ENCODE measurements at places on chromosomes 7 and 10.

GRCh38 chr10:31760674-31761081 lies 168.0 kb downstream of the ARHGAP12 start:
- H3K4me1 ChIP-seq: peaks cover 7% of the 10 kb centered on the region
- no peaks in the 10 kb centered on the region for H3K36me3 ChIP-seq
- no peak for DNase-seq
- peak overlapping the region; percentile 79 for H3K27ac ChIP-seq
- H3K4me3 ChIP-seq: peak overlapping the region; percentile 96

GRCh38 chr7:106345421-106346166 lies 60.8 kb upstream of the NAMPT start:
- no peaks in the 10 kb centered on the region for H3K4me1 ChIP-seq
- peaks cover 3% of the 10 kb centered on the region for H3K36me3 ChIP-seq
- no peak overlapping the region for H3K4me3 ChIP-seq
- peaks cover 10% of the 10 kb centered on the region for H3K27me3 ChIP-seq
- no peak for DNase-seq

GRCh38 chr7:31084226-31084625 lies 32.1 kb downstream of the ADCYAP1R1 start:
- DNase-seq: no peak
- H3K4me1 ChIP-seq: no peaks in the 10 kb centered on the region
- H3K27ac ChIP-seq: no peak overlapping the region
- H3K4me3 ChIP-seq: no peak overlapping the region
- no peaks in the 10 kb centered on the region for H3K36me3 ChIP-seq

DNA sequence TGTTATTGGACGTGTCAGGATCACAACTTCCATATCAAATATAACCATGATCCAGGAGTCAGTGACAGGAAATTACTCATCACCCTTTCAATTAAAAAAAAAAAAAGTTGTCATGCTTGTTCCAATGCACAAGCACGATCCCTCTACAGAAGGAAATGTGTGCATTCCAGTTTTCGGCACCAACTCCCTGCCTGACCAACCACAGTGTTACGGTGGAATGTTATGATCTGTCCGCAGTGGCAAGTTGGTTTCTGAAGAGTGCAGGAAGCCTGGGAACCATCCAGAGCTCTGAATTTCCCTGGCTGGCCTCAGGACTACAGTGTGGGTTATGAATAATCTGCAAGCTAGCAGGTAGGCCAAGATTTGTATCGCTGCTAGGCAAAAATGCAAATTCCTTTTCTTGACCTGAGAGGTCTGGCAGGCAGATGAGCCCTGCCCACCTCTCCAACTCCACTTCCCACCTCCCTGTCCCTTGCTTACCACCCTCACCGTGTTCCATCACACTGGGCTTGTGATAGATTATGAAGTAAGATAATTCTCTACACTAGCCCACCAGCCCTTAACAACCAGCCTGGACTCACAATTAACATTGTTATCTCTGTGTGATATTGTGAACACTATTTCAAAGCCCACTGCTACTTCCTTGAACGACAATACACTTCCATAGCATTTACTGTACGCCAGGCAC lies 20.4 kb downstream of the FRMPD2 start:
- H3K4me3 ChIP-seq: no peak overlapping the region
- H3K27ac ChIP-seq: no peak overlapping the region
- no peak for DNase-seq
- peaks cover 4% of the 10 kb centered on the region for H3K27me3 ChIP-seq
- no peaks in the 10 kb centered on the region for H3K4me1 ChIP-seq
- no peaks in the 10 kb centered on the region for H3K36me3 ChIP-seq

GRCh38 chr7:124808206-124808605 lies 42.6 kb upstream of the GPR37 start:
- H3K4me3 ChIP-seq: no peak overlapping the region
- no peak for DNase-seq
- no peaks in the 10 kb centered on the region for H3K36me3 ChIP-seq
- no peaks in the 10 kb centered on the region for H3K27me3 ChIP-seq
- no peaks in the 10 kb centered on the region for H3K4me1 ChIP-seq

DNA sequence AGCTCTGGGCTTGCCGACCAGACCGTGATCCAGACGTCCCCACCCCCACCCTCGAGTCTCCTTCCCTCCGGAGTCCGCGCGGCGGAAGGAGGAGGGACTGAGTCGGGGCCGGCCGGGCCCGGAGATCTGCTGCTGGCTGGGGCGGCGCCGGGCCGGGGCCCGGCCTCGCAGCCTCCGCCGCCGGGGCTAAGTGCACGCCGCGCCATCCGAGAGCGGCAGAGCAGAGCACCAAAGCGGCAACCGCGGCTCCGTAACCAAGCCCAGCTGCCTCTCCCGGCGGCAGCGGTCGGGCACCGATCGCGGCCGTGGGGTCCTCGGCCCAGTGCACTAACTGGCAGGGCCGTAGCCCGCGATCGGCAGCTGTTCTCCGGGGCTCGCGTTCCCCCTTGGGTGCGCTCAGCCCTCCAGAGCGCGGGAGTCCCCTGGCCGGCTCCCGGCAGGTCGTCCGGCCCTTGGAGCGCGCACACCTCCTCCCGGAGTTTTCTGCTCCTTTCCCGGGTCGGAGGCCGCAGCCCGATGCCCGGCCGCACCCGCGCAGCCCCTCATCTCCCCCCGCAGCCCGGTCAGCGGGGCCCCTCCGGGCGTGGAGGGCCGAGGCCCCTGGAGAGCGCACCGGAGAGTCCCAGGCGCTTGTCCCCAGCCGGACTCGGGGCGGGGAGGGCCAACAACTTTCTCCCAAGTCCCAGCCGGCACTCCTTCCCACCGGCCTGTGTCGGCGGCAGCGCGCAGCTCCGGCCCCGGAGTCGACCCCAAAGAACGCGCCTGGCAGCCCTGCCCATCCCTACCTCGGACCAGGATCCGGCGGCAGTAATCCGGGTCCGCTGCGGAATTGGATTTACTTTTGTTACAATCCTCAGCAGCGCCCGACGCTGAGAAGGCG lies 799 bp downstream of the VAX1 start:
- peaks cover 34% of the 10 kb centered on the region for H3K27me3 ChIP-seq
- DNase-seq: no peak
- H3K4me3 ChIP-seq: no peak overlapping the region
- H3K27ac ChIP-seq: no peak overlapping the region

DNA sequence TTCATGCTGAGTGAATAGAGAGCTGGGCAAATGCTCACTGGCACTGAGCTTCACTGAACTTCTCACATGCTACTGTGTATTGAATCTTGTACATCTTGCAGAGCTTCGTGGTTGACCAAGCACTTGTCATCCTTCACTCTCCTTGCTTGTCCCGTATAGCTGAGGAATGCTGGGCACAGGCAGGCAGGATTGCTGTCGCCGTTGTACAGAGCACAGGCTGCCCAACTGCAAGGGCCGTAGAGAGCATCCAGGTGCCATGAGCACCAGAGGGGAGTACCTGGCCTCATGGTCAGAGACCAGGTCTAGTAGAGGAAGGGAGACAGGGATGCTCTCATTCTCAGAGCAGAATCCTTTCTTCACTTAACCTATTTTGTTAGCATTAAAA lies 99.8 kb upstream of the RET start:
- DNase-seq: no peak
- H3K4me1 ChIP-seq: no peaks in the 10 kb centered on the region
- H3K27me3 ChIP-seq: peaks cover 7% of the 10 kb centered on the region
- H3K27ac ChIP-seq: no peak overlapping the region

DNA sequence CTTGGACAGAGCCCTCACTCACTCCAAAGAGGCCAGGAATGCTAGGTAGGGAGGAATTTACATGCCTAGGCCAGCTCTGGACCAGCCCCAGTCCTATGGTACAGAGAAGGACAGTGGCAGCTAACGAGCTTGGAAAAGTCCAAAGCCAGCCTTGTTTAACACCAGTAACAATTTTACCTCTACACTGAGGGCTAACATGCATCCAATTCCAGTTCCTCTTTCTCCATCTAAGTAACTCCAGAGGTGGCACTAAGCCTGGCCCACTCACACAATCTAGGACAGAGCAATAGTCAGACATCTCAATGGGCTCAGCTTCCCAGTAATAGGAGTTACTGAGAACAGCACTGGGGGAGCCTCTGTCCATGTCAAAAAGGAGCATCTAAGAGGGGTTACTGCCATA lies 5.7 kb upstream of the LCOR start:
- H3K4me1 ChIP-seq: peaks cover 6% of the 10 kb centered on the region
- H3K27ac ChIP-seq: no peak overlapping the region
- no peak overlapping the region for H3K4me3 ChIP-seq

DNA sequence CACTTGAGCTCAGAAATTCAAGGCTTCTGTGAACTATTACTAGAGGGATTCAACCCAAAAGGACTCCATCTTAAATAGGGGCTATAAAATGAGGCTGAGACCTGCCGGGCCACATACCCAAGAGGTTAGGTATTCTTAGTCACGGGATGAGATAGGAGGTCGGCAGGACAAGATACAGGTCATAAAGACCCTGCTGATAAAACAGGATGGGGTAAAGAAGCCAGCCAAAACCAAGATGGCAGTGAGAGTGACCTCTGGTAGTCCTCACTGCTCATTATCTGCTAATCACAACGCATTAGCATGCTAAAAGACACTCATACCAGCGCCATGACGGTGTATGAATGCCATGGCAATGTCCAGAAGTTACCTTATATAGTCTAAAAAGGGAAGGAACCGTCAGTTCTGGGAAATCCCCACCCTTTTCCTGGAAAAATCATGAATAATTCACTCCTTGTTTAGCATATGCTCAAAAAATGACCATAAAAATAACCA lies 101.2 kb upstream of the TRIM24 start:
- no peak for DNase-seq
- H3K4me1 ChIP-seq: no peaks in the 10 kb centered on the region
- no peaks in the 10 kb centered on the region for H3K36me3 ChIP-seq
- no peak overlapping the region for H3K27ac ChIP-seq

DNA sequence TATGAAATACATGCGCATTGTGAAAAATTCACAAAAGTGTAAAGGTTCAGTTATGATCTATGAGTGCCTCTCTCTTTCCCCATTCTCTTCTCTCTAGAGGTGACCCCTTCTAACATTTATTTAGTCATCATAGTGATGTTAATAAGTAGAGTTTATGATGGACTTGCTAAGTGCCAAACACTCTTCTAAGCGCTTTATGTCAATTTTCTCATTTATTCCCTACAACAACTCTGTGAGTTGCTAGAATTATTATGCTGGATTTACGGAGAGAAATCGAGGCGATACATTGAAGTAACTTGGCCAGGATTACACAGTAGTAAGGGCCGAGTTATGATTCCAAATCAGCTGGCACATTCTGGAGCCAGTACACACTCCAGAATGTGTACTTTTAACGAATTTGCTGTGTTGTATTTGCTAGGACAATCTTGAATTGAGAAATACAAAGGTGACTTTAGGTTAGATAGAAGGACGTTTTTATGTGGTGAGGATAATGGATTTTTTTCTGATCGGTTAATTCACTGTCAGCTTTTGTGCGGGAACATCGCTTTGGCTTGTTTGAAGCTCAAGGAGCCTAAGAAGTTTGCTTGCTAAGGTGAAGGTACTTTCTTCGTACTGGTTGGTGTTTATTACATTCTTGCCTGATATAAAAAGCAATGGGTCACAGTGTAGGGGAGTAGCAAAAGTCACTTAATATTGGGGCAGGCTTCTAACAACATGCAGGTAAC lies 1.4 kb downstream of the ATRNL1 start:
- H3K27me3 ChIP-seq: peaks cover 9% of the 10 kb centered on the region
- H3K4me1 ChIP-seq: peaks cover 10% of the 10 kb centered on the region
- H3K4me3 ChIP-seq: peak overlapping the region; percentile 64
- no peak overlapping the region for H3K27ac ChIP-seq
- H3K36me3 ChIP-seq: no peaks in the 10 kb centered on the region

- no peaks in the 10 kb centered on the region for H3K4me1 ChIP-seq
- H3K36me3 ChIP-seq: no peaks in the 10 kb centered on the region
- H3K27ac ChIP-seq: no peak overlapping the region
- no peak for DNase-seq
- no peak overlapping the region for H3K4me3 ChIP-seq
- H3K27me3 ChIP-seq: no peaks in the 10 kb centered on the region
These were observed 303.4 kb downstream of the GFRA1 start for GRCh38 chr10:115969591-115969990.

DNA sequence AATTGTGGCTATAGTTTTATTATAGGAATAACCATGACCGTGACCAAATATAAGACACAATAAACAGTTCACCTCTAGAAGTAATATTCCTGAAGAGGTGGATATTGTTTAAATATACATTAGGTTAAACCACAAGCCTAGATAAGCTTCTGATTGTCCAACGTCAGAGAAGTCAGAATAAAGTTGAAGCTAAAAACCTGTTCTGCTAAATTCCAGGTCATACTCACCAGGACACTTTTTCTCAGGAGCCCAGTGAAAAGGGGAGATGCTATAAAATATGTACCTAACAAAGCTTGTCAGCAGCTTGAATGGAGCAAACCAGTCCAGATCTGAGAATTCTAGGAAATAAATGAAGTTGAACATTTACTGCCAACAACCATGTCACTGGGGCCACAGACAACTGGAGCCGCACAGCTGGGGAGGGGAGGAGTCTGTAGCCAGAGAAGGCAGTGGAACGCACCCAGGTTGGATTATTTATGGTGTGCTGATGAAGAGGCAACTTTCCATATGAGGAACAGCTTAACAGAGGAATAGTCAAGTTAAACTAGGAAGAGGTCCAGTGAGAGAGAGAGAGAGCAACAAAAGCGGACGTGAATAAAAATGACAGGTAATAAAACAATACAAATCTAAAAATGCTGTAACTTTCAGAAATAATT lies 191.1 kb downstream of the ZNF438 start:
- H3K4me3 ChIP-seq: no peak overlapping the region
- H3K4me1 ChIP-seq: no peaks in the 10 kb centered on the region
- H3K27ac ChIP-seq: no peak overlapping the region
- H3K36me3 ChIP-seq: no peaks in the 10 kb centered on the region
- H3K27me3 ChIP-seq: peaks cover 2% of the 10 kb centered on the region
- DNase-seq: no peak

GRCh38 chr7:117350027-117350426 lies 27.2 kb upstream of the WNT2 start:
- no peak overlapping the region for H3K4me3 ChIP-seq
- peaks cover 4% of the 10 kb centered on the region for H3K27me3 ChIP-seq
- no peaks in the 10 kb centered on the region for H3K4me1 ChIP-seq
- DNase-seq: no peak

- peaks cover 18% of the 10 kb centered on the region for H3K4me1 ChIP-seq
- H3K27ac ChIP-seq: peak overlapping the region; percentile 97
- no peaks in the 10 kb centered on the region for H3K27me3 ChIP-seq
- peak overlapping the region; percentile 99 for H3K4me3 ChIP-seq
These were observed 1.6 kb downstream of the NUP42 start for GRCh38 chr7:23183279-23184012.

Measured in memory B cell (primary cell).